ENCODE measurements at places on chromosomes 3 and 15.

GRCh38 chr15:40282869-40283614 lies at the start of gene ANKRD63:
Gene ANKRD63, minus strand, starts transcription at chr15:40283064. Its CDS starts 478 bp downstream, at chr15:40282586.
- DNase-seq = peak; percentile 75

- no peak for DNase-seq
These were observed 87.0 kb downstream of the TMEM108 start for GRCh38 chr3:133125171-133125570.

DNA sequence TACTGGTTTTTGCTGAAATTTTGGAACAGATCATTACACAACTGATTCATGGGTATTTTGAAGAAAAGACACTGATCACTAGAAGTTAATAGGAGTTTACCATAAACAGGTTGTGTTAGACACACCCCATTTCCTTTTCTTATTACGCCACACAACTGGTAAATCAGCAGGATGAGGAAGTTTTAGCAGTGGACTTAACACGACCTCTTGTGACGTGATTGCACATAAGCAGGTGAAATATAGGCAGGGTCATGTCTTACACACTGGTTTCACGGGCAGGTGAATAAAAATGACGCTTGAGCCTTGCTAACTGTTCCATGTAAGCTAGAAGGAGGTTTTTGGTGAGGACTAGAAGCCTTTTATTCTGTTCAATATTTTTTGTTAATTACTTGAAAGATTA lies 27.1 kb upstream of the TPRG1 start:
- no peak for DNase-seq

DNA sequence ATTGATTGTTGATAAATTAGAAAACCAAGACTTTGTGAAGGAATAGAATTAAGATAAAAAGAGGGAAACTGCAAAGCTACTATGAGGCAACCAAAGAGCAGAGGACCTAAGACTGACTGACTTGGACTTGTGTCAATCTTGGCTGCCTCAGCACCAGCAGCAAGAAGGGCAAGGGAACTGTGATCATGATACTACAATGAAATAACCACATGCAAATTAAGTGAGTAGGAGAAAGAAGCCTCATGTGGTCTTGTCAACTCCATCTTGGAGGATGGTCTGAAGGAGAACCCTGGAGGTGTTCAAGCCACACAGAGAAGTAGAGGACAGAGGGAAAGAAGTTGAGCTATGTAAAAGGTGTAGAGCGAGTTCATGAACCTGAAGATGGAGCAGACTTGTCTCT lies 47.3 kb upstream of the THRB start:
- no peak for DNase-seq

- DNase-seq = no peak
These were observed 92.6 kb upstream of the ALDH1A3 start for GRCh38 chr15:100786901-100787566.
